Stimulated activated CD8-positive, alpha-beta memory T cell treated with anti-CD3 and anti-CD28 coated beads, Interleukin-2, amount 100 ng/mL, for 1 hour (primary cell): ENCODE measurements at places on chromosomes 2 and 18.

DNA sequence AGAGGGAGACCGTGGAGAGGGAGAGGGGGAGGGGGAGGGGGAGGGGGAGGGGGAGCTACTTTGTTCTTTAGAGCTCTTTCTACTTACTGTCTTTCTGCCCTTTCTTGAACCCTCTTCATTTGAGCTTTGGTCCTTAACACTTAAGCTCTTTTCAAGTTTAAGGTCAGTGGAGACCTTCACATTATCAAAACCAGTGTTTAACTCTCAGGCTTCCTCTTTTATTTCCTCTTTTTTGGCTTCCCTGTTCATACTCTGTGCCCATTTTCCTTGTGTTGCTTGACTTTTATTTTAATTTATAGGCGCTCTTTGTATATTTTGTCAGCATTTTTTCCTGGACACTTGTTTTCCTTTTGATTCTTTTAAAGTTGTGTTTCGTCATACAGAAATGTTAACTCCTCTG lies 37.1 kb downstream of the ACSL3 start:
- DNase-seq = no peak

DNA sequence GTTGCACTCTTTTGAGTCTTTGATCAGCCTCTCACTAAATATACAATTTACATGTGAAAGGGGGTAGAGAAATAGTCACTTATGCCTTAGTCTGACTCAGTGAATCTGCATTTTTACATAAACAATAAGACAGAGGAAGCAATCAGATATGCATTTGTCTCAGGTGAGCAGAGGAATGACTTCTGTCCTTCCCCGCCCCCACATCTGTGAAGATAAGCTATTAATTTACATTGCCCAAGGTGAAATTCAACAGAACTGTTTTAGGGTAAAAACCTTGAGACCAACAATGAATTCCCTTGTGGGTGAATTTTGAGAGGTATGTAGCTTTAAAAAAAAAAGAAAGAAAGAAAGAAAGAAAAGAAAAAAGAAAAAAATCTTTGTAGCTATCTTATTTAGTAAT lies 1302.9 kb upstream of the ACVR2A start:
- DNase-seq = no peak

- DNase-seq = no peak
These were observed 69.5 kb upstream of the PSMD14 start for GRCh38 chr2:161238560-161239325.

DNA sequence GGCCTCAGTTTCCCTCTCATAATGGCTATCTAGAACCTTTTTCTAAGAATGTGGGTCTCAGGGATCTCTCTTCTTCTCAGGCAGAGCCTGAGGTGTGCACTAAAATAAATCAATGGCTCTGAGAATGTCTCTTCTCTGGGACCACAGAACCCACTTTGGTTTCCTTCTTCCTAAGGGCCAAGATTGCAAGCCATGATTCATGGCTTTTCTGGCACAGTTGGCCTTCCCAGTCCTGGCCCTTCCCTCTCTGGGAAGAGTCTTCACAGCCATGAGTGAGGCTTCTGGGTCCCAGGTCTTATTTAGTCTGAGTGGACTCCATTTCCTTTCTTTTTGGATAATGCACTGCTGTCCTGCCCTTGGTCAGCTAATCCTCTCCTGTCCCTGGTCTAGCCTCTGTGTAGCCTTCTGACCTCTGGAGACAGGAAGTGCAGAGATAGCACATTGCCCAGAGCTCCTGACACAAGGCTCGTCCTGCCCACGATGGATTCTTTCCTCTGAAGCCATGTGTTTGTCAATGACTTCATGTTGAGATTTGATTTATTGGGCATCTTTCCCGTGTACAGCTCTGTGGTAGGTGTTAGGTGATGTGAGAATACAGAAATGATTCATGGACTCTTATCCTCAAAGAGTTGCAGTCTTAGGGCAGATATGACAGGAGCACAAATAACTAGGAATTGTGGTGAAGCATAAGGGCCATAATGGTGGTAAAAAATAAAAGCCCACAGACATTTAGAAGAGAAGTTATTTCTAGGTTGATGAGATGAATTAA lies 245.0 kb downstream of the CLIP4 start:
- DNase-seq = no peak

DNA sequence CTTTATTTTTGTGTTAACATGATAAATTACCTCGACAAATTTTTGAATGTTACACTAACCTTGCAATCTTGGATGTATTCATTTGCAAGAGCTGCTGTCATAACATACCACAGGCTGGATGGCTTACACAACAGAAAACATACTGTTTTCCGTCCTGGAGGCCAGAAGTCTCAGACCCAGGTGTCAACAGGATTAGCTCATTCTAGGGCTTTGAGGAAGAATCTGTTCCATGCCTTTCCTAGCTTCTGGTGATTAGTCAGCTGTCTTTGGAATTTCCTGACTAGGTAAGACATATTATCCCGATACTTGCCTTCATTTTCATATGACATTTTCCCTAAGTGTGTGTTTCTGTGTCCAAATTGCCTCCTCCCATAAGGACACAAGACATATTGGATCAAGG lies 188.6 kb upstream of the CDH19 start:
- DNase-seq = no peak

DNA sequence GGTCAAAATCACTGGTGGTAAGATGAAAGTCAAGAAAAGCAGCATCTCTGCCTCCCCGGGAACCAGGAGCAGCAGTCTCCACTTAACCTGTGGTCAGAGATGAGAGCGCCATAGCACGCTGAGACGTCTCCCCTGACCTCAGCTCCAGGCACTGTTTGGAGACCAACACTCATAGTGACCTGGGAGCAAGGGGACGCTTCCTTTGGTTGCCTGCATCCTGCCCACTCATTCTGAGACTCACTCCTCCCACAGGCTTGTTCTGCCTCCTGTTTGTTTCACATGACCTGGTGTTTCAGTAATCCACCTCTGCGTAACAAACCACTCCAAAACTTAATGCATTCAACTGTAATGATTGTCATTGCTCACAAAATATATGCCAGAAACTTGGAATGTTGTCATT lies 139.3 kb downstream of the ACOXL start:
- DNase-seq = no peak

GRCh38 chr18:63477968-63478367 lies 1.2 kb downstream of the SERPINB5 start:
- DNase-seq = no peak

DNA sequence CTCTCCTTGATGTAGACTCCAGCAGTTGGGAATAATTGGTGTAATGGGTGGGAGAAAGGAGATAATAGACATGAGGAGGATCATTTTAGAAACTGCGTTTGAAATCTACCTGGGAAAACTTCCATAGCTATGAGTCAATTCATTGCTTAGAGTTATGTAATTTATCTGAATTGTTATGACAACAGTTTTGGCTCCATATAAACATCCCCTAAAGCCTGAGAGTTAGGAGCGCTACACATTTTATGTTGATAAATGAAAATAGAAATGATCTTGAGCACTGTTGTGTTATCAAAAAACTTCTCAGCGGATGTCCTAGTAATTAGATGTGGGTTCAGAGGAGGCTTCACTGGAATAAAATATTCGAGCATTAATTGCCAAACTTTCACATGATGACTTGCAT lies 573.4 kb downstream of the TSN start:
- no peak for DNase-seq

GRCh38 chr2:120439637-120440384 lies 93.9 kb downstream of the INHBB start:
- DNase-seq = no peak

DNA sequence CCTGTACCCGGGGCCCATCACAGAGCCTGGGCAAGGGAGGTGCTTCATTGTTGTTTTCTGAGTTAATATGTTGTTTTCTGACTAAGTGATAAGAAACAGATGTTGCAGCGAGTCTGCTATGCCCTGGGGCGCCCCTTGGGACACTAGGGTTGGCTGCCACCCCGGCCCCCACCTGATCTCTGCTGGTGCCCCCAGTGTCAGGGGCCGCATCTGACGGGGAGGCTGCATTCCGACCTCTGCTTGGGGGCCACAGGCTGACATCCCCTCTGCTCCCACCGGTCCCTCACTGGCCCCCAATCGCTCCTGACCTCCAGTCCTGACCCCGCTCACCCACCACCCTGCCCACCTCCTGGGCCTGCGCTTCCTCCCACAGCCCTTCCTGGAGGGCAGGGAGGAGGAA lies 65.9 kb downstream of the LONRF2 start:
- no peak for DNase-seq

GRCh38 chr2:76713312-76713711 lies 808.9 kb downstream of the LRRTM4 start:
- no peak for DNase-seq

GRCh38 chr2:54336136-54336976 lies 80.3 kb upstream of the TSPYL6 start:
- DNase-seq = no peak

DNA sequence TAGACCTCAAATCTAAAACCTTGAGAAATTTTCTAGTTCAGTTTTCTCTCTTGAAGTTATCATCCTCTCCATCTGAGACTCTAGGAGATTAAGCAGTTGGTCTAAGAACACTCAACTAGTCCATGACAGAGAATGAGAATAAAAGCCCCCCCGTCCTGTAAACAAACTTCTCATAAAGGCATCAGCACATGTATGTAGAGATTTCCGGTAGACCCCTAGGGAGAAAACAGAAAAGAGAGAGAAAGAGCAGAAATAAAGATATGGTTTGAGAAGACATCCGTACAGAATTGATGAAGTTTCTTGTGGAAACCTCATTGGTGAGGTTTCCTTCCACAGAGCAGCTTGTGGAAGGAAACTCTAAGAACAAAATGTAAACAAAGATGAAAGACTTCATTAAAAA lies 3.2 kb upstream of the GPR155 start:
- no peak for DNase-seq

GRCh38 chr2:44952806-44953498 lies 11.4 kb downstream of the SIX3 start:
- DNase-seq = no peak

- no peak for DNase-seq
These were observed 18.3 kb upstream of the ANKRD53 start for GRCh38 chr2:70959851-70960832.
